ENCODE measurements at places on chromosomes 6 and 20.
A peak's percentile ranks its signal among the peaks of the same experiment; 100 is the strongest.

DNA sequence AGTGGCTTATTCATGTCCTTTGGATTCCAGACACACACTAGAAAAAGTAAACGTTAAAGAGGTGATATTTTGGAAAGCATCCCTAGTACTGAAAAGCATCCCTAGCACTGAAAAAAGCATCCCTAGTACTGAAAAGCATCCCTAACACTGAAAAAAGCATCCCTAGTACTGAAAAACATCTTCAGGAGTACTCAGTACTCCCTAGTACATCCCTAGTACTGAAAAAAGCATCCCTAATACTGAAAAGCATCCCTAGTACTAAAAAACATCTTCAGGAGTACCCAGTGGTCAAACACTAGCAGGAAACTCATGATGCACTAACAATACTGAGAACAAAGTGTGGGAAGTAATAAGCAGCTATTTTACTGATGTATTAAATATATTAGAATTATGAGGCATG is 45.6 kb upstream of the SAMHD1 start:
- no peak for DNase-seq

DNA sequence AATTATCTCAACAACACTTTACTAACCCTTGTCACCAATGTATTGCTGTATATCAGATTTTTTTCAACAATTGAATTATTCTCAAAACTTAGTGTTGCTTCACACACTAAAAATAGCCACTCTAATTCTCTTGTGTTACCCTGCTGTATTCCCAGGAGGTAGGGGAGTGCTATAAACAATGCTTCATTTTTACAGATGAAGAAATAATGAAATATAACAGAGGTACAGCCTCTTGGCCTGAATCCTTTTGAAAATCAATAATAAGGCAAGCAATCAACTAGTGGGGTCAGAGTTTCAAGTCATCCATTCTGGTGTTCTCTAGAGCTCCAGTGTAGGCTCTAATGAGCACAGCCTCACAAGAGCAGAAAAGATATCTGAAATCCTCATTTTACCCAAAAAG is 10.9 kb downstream of the HIVEP2 start:
- no peak for DNase-seq

DNA sequence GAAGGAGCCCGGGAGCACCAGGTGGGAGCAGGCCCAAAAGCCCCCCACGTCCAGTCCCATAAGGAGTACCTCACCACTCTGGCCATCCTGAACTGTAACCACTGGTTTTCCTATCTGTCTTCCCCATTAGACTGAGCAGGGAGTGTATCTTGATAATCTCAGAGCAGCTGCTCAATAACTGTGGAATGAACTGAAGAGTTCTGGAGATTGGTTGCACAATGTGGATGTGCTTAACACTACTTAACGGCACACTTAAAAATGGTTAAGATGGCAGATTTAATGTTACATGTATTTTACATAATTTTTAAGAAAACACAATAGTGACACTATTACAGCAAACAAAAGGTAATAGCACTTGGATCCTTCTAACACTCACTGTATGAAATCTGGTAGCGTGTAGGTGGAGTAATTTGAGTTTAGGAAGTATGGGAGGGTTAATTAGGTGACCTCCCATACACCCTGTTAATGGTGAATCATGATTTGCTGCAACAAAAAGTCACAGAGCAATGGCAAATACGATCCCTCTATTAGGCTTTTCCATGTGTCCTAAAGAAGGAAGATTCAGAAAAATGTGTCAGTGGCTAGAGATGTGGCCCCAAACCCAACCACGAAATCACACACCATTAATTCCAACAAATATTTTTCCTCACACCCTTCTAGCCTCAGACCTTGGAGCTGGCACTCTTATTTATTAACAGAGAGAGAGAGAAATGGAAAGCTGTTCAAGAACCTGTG is 18.4 kb downstream of the TRAM2 start:
- DNase-seq = no peak

- no peak for DNase-seq
Measured at GRCh38 chr6:127791779-127792528, 108.9 kb downstream of the THEMIS start.

GRCh38 chr20:58870293-58871014 is 17.9 kb downstream of the GNAS start:
- peak; percentile 54 for DNase-seq

DNA sequence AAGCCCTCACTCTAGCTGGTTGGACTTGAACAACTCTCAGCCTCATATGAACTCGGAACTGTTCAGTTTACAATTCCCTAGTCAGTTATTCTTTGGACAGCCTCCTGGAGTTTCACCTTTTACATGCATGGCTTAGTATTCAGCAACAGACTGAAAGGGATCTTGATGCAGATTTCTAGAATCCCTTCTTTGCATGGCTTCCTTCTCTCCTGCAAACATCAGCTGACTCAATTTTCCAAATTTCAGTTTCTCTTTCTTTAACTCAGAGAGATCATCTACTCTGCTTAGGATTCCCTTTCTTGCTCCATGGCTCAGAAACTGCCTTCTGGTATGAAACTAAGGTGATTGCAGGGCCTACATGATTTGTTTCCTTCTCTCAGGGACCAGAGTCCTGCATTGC is 99.6 kb downstream of the CEP57L1 start:
- DNase-seq = no peak

- no peak for DNase-seq
Measured at GRCh38 chr6:34079899-34080298, 66.0 kb downstream of the GRM4 start.

DNA sequence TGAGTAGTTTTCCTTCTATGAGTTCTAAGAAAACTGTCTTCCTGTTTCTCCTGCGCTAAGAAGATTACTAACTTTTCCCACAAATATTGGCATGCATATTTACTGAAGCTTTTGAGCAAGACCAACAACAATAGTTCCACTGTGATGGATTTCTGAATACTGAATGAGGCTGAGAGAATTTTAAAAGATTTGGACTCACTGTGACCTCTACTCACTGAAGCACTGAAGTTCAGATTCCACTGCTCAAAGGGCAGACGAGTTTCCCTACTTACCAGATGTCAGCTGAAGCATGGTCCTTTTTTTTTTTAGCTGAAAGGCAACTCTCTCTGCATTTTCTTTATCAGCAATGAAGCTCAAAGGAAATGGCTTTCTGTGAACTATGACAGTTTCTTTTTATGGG is 718.5 kb downstream of the RFPL4B start:
- DNase-seq = no peak

DNA sequence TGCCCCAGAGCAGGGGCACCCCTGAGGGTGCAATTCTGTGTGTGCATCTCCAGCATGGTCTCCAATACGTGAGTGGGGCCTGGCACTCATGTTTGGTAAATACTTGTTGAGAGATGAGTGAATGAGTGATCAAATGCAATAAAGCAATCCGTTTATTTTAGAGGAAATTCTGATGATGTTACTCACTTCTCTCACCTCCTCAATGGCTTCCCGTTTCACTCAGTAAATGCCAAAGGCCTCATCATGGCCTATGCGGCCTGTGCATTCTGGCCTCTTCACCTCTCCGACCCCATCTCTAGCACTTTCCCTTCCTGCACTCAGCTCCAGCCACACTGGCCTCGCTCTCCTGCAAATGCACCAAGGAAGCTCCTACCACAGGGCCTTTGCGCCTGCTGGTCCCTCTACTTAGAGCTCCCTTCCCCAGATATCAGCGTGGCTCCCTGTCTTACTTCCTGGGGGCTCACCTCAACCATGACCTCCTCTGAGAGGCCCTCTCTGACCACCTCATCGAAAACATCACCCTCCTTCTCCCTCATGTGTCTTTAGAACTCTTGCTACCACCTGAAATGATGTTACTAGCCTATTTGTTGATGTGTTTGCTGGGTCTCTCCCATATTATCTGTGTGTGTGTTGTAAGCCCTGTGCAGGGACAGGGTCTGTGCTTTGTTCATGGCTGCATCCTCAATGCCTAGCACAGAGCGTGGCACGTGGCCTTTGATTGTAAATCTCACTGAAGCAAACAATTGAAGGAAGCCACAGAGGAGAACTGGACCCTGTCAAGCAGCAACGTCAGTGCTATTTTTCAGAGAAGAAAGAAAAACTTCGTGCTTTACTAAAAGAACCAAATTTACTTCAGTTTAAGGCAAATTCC is 42.6 kb downstream of the RAB44 start:
- no peak for DNase-seq

DNA sequence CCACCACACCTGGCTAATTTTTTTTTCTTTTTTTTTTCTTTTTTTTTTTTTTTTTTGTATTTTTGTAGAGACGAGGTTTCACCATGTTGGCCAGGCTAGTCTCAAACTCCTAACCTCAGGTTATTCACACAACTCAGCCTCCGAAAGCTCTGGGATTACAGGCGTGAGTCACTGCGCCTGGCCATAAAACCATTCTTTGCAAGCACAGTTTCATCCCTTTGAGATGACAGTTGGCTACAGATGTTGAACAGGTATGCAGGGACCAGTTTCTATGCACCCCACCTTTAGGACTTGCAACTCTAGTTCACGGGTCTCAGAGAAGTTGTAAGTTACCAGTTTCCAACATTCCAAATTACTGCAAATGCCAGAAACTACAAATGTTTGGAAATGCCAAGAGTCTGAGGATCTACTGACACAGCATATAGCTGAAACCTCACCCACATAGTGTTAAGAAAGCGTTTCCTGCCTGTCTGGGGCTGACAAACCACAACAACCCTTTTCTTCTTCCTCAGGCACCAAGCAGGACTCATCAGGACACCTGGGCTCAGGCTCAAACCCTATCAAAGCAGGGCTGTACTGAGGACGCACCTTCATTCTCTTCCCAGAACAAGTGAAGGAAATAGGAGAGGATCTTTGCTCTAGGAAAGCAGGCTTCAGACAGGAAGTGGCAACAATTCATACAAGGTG is 22.9 kb downstream of the ARHGAP18 start:
- peak; percentile 31 for DNase-seq

- no peak for DNase-seq
Measured at GRCh38 chr20:8438748-8439147, 306.7 kb downstream of the PLCB1 start.

DNA sequence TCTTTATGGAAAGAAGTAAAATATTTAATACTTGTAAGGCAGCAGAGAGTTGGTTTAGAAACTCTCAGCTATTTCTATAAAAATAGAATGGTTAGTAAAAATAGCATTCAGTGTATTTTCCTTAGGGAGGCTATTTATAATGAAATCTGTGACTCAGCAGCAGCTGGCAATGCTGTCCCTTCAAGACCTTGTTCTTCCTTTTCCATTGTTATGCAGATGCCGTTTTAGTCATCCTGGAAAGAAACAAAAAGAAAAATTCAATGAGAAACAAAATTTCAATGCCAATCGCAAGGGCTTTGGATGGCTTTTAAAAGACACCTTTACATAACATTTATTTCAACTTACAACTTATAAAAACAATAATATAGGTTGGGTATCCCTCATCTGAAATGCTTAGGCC is 17.5 kb downstream of the MPC1 start:
- no peak for DNase-seq

DNA sequence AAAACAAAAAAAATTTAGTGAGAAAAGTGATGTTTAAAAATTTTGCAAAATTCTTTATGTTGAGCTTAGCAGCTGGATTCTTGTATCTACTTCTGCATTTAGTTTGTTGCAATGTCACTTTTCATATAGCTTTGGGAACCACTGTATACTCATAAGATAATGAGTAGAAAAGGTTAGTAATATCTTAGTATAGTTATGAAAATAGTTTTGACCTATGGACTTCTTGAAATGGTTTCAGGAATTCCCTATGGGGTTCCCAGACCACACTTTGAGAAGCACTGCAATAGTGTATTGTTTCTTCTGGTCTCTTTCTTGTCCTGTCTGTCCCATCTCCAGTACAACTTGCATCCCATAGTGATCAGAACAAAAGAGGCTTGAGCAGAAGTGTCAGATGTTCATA is 29.4 kb downstream of the PPP1R16B start:
- DNase-seq = no peak

DNA sequence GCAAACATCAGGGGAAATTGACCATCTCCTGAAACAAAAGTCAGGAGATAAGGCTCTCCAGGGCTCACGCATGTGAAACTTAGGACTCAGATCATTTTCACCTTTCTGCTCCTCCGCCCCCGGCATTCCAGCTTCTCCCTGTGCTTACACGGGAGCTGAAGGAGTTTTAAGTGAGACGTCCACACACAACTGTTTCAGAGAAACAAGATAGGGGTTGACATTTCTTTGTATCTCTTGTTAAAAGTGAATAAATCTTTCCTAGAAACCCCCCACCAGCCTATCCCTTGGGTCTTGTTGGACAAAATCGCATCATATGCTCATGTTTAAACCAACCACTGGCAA is 46.1 kb downstream of the FAM50B start:
- DNase-seq = no peak

GRCh38 chr6:136446579-136447187 is 103.5 kb downstream of the MAP7 start:
- DNase-seq = no peak

- DNase-seq = no peak
Measured at GRCh38 chr6:10369896-10370295, 45.0 kb downstream of the TFAP2A start.

DNA sequence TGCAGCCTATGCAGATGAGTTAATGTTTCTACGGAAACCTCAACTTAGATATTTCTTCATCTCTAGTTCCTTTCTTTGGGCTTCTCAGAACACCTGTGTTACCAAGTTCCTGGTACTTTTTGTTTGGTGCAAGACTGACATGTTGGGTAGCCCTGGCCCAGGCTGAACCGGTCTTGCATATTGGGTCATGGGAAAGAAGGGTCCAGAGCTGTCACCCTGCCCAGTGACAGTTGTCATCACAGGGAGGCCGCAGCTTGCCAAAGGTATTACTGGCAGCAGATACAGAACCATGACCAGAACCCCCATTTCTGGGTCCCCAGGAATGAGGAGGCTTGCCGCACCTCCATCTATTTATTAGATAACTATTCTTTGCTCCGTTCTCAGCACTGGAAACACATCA is 40.2 kb downstream of the PDYN start:
- no peak for DNase-seq

- no peak for DNase-seq
Measured at GRCh38 chr6:1774226-1774915, 164.7 kb downstream of the FOXC1 start.

GRCh38 chr20:50663095-50663821 is 28.1 kb downstream of the RIPOR3 start:
- DNase-seq = no peak

DNA sequence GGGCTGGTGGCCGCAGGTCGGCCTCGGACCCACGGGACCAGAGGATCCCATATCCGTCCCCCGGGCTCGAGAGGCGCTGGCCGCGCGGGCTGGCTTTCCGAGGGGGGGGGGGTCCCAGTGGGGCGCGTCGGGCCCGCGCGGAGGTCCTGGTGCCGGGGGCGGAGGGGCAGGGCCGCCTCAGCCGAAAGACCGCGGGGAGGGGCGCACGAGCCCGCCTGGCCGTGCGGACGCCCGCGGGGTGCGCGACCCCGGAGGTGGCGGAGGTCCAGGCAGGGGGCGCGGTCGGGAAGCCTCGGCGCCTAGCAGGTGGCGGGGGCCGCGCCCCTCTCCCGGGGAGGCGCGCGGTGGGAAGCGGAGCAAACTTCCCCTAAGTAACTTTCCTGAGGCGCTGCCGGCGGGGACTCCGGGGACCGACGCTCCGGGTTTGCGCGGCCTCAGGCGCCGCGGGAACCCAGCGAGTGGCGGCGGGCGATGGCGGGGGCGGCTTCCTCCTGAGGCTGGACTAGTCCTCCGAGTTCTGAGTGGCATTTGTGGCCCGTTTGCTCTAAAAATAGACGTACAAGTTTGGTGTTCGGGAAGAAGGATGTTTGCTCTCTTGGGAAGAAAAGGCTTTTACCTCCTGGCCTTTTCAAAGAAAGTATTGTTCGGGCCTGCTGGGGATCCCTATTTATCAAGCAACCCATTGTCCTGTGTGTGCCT is 26.5 kb upstream of the BTBD3 start:
- DNase-seq = no peak

- no peak for DNase-seq
Measured at GRCh38 chr6:83114164-83114563, 46.7 kb downstream of the DOP1A start.
